ENCODE measurements at places on chromosomes 2 and 18.
A peak's percentile ranks its signal among the peaks of the same experiment; 100 is the strongest.

- DNase-seq = no peak
These were observed 12.9 kb upstream of the GEMIN6 start for GRCh38 chr2:38765149-38765548.

DNA sequence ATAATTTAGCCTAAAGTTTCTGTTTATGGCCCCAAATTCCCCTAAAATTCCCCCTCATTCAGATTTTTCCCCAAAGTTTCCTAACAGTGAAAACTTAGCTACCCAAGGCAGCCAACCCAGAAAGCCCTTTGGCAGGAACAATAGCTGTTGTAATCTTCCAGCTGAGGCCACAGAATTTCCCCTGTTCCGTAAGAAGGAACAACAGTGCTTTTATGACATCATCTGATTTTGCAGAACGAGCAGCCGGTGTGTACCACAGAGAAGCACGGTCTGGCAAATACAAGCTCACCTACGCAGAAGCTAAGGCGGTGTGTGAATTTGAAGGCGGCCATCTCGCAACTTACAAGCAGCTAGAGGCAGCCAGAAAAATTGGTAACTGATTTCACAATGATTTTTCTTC, 6.3 kb downstream of the TNFAIP6 start:
- peak; percentile 68 for DNase-seq

GRCh38 chr2:28428486-28428885, 35.8 kb downstream of the FOSL2 start:
- no peak for DNase-seq

DNA sequence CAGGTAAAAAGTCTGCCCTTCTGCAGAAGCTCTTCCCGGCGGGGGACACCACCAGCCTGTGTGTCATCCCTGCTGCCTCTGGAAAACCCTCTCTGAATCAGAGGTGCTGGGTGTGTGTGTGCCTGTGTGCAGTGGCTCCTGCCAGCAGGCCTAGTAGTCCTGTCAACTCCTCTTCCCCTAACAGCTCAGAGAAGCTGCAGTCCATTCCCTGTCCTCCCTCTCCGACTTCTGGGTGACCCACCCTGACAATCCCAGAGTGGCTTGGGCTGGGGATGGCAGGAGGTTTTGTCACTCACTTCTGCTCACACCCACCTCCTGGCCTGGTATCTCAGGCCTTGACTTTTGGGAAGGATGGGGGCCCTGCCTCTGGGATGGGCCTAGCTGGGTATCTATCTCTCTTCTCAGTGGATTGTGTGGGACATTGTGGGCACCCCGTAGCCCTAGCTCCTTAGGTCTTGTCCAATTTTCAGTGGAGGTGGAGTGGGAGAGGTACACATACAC, 2.3 kb downstream of the WNT10A start:
- DNase-seq = no peak

- DNase-seq = no peak
These were observed 302.5 kb downstream of the PIEZO2 start for GRCh38 chr18:10846657-10847407.

- DNase-seq = no peak
These were observed 299.4 kb downstream of the ZNF516 start for GRCh38 chr18:76195601-76196000.

- DNase-seq = no peak
These were observed 188.8 kb downstream of the CYRIA start for GRCh38 chr2:16476866-16477265.

- DNase-seq = no peak
These were observed 179.8 kb upstream of the REG3G start for GRCh38 chr2:78845664-78846185.

GRCh38 chr18:478681-479080, 21.8 kb downstream of the COLEC12 start:
- no peak for DNase-seq

- DNase-seq = no peak
These were observed 109.1 kb downstream of the MYCN start for GRCh38 chr2:16049406-16049805.

Data from GF-D8 (cell line).